ENCODE measurements at places on chromosomes 5 and 9.

GRCh38 chr9:82140471-82140870, 151.9 kb downstream of the SPATA31D1 start:
- DNase-seq, result no peak

GRCh38 chr5:20229303-20230005, 241.5 kb upstream of the CDH18 start:
- DNase-seq, result no peak

GRCh38 chr9:130150779-130151382, 21.3 kb upstream of the NCS1 start:
- no peak for DNase-seq

DNA sequence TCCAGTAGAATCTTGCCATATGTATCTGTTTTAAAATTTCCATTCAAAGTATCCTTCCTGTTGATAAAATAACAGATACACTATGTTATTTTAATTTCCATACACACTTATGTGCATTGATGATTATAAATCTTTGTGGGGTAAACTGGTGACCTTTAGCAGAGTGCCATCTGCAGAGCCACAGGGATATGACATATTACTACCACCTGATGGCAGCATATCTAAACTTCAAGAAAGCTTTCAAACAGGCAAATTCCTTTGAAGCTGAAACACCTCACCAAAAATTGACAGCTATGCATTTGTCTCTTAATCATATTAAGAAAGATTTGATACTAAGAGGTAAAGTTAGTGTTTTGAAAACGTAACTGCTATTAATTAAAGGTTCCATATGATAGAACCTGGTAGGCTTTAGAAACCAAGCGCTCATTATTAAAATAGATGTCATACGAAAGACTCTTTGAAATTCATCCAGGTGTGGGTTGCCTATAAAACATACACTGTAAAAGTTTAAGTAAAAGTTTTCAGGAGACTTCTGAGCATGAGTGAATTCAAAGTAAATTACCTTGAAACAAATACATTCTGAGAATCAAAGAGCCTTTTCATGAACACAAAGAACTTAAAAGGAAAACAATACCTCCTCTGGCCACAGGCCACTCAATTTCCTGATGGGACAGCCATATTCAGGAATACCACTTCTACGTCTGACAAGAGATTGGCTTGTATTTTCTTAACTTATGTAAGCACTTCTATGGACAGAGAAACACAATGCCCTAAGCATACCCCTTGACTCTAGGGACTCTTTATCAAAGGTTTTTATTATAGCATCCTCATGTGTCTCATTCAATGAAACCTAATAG, 93.3 kb downstream of the KIAA0825 start:
- DNase-seq, result no peak

GRCh38 chr5:119218830-119219782, 136.7 kb upstream of the TNFAIP8 start:
- no peak for DNase-seq

GRCh38 chr5:114448481-114448880, 86.6 kb downstream of the KCNN2 start:
- DNase-seq, result no peak

GRCh38 chr5:74766418-74766848, 484 bp downstream of the GFM2 start:
- DNase-seq, result peak; percentile 22

DNA sequence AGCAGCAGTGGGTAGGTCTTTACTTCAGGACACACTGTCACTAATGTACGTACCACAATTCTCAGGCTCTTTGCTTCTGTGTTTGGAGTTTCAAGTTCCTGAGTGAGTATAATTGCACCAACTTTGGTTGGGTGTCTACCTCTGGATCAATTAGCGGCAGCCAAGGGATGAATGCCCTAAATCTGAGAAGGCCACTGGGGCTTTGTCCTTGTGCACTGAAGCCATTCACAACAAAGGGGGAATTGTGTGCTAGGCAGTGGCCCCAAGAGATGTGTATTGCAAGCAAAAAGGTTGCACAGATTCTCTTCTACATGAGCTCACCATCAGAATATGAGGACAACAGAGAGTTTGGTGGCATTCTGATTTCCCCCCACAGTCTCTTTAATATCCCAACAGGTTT, 3.9 kb upstream of the PHF24 start:
- DNase-seq, result no peak

DNA sequence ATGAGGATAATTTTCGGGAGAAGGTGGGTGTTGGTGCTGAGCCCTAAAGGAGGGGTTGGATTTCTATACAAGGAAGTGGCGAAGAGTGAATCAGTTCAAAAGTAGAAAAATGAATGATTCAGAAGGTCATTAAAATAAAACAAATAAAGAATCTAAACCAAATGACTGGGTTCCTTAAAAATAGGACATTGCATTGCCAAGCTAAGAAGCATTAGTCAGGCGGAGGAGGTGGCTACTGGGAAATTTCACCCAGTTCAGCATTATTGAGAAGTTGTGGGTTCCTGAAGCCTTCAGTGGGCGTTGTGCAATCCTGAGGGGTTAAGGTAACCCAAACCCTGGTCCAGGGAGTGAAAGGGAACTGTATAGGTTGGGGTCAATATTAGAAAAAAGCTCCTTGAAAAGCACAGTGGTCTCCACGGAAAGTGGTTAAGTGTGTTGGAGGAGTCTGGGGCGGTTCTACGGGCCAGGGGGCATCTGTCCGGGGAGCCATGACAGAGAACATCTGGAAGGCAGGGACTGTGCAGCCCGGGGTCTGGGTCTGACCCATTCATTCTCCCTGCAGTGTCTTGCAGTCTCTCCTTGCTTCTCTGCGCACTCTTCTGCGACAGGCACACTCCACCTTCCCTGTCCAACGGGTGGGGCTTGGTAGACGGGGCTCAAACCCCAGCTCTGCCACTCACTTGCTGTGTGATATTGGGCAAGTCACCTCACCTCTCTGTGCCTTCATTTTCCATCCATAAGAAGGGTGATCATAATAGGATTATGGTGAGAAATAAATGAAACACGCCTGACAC, 27.6 kb upstream of the DUSP1 start:
- peak; percentile 70 for DNase-seq

- no peak for DNase-seq
Measured at GRCh38 chr9:16039988-16040761, 487.3 kb downstream of the CCDC171 start.

GRCh38 chr5:101429241-101429640, 526.2 kb upstream of the ST8SIA4 start:
- no peak for DNase-seq

DNA sequence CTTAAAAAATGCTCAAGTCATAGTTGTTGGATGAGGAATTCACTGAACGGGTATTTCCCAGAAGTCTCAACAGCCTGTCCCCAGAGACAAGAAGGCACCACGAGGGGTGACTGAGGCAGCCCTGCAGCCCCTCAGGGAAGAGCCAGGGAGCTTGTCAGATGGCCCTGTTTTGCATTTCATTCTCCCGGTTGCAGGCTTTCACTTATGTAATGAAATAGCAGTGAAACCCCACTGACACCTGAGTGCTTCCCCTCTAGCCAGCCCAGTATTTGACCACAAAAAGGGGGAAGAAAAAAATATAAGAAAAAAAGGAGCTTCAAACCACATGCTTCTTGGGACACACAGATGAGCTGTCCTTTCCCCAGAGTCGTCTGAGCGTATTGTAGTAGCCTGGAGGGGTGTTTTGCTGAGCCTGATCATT, 75.3 kb upstream of the IL12B start:
- DNase-seq, result no peak

DNA sequence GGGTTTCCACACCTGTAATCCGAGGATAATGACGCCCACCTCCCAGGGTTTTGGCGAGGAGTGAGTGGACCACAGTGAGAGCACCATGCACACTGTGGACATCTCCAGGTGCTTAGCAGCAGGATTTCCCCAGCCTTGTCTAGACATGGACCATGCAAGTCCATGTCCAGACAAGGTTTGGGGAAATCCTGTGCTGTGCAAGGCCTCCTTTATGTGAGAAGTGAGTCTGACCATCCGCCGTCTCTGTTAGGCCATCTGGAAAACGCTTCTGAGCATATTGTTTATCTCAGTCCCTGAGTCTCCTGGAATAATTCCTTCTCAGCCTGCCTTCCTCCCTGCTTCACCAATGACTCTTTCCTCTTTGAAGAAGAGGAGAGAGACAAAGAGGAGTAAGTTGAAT, 26.2 kb upstream of the TNFAIP8 start:
- DNase-seq, result no peak

DNA sequence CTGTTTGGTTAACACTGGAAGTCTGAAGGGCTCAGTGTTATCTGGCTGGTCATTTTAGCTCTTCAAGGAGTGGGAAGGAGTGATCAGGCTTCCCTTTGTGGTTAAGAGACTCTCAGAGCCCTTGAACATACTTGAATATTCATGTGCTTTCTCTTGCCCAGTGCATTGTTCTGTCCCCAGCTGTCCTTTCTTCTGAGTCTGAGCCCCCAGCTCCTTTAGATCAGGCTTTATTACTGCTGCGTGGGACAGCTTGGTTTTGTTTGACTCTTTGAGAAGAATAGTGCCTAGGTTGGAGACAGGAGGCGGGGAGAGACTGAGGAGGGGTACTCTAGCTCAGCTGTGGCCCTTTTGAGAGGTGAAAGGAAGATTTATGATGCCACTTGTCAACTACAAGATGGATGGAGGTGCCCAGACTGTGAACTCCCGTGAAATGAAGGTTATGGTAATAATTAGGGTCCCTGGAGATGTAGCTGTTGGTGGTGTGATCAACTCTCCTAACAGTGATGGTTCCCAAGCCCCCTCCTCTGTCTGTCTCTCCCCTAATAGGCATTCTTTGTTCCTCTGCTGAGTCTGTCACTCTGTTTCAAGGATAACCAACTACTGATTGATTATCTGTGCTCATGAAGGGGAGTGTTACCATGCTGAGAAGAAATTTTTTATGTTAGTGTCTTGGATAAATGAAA, 83.1 kb upstream of the GLRA1 start:
- no peak for DNase-seq

- DNase-seq, result no peak
Measured at GRCh38 chr5:132478366-132478871, 12.2 kb downstream of the IRF1 start.

DNA sequence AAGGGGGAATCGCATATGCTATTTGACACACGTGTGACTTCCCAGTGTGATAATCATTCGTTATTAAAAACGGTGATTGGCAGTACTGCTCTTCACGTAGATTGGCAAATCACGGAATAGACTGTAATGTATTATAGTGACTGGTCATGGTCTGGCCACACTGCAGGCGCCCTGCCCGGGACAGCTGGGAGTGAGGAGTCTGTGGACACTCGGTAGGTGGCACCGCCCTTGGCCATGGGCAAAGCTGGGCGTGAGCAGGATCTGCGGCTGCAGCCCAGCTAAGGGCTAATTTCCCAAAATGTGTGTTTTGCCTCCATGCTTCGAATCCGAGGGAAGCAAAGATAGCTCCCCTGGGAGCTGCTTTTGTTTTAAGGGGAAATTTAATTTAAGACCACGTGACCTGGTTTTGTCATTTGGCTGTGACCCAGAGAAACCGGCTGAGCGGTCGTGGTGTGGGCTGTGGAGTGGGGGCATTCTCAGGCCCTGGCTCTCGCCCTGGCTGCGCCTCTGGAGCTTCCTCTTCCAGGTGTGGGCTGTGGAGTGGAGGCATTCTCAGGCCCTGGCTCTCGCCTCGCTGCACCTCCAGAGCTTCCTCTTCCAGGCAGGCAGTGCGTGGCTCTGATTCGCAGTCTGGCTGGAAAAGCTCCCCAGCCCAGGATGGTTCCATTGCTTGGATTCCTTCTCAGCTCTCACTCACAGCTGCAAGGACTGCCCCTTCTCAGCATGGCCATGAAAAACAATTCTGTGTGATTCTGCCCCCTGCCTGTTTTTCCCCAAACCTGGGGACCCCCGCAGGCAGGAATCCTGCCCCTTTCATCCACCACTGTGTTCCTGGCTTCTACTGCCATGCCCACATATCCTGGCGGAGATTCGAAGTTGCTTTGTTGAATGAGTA, 131.1 kb downstream of the OLFM1 start:
- no peak for DNase-seq

DNA sequence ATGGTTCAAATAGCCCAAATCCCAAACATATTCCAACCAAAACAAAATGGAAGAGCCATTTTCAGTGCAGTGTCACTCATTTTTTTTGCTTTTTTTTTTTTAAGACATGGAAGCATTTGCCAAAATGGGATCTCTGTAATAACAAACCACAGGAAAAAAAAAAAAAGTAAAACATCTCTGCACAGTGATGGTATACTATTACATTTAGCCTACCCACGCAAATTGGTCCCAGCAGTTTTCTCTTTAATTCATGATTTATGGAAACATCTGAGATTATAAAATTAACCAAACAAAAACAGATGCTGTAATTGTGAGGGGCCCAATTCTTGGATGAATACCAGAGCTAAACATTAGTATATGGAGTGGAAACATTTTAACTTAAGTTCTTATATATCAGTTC, 566.6 kb downstream of the ZNF608 start:
- no peak for DNase-seq

- no peak for DNase-seq
Measured at GRCh38 chr9:35274993-35275392, 113.2 kb downstream of the UNC13B start.

DNA sequence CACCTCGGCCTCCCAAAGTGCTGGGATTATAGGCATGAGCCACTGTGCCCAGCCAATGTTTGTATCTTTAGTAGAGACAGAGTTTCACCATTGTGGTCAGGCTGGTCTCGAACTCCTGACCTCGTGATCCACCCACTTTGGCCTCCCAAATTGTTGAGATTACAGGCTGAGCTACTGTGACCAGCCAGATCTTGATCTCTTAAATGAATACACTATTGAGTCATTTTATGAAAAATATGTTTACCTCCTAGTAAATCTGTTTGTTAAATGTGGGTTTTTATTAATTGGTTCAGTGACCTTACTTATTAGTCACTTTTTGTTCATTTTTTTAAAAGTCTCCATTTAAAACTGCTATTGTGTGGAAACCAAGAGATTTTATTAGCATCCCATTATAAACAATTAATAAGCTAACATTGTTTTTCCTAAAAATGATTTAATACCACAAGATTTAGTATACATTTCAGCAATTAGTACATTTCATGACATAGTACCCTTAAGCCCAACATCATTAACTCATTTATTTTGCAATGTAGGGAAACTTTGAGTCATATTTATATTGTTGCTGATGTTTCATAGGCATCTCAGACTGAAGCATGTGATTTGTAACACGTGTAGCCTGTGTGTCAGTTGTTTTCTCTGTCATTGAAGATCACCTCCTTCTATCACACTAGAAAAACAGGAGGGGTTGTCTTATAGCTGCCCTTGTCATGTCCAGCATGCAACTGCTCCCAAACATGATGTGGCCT, 261.2 kb downstream of the TAF11L14 start:
- no peak for DNase-seq

DNA sequence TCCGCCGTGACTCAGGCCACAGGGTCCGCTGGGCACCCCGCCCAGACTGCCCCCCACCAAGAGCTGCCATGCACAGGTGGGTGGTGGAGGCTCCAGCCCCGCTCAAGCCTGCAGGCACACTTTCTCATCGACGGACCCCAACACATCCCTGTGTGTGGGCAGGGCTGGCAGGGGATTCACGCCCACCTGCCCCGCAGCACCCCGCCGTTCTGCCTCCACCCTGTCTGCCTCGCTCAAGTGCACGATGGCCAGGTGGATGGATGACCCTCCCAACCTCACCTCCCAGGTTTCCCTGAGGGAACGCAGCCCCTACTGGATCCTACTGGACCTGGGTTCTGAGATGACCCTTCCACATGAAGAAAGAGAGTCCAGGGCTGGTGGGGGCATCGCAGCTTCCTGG, 26.1 kb upstream of the FCN1 start:
- no peak for DNase-seq

- DNase-seq, result no peak
Measured at GRCh38 chr5:592158-592557, 20.0 kb upstream of the CEP72 start.

Measured in amniotic stem cell (primary cell).